ENCODE measurements at places on chromosomes 5 and 9.

DNA sequence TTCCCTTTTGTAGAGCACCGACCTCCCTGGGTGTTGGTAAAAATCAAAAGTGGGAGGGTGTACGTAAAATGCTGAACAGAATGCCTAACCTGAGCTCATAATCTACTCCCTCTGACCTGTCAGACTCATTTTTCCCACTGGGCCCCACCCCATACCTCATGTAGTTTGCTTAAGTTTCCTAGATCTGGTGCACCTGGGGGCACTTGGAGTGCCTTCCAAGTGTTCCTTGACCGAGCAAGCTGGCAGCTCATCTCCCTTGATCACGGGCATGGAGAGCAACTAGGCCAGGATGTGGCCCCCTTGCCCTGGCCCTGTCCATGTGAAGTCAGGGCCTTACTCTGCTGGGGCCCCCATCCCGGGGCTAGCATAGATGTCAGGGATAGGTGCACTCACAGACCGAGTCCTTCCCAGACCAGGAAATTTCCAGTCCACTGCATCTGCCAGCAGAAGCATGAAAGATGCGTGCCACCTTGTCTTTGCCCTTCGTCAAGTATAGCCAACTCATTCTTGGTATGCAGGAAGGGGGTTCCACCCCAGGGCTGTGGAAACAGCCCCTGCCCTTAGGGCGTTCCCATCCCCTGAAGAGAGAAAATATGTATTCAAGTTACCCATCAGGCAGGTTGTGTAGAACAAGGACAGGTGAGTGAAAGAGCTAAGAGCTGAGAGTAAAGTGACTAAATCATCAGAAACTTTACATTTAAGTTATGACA, 41.9 kb downstream of the SLC22A5 start:
- no peak for DNase-seq

DNA sequence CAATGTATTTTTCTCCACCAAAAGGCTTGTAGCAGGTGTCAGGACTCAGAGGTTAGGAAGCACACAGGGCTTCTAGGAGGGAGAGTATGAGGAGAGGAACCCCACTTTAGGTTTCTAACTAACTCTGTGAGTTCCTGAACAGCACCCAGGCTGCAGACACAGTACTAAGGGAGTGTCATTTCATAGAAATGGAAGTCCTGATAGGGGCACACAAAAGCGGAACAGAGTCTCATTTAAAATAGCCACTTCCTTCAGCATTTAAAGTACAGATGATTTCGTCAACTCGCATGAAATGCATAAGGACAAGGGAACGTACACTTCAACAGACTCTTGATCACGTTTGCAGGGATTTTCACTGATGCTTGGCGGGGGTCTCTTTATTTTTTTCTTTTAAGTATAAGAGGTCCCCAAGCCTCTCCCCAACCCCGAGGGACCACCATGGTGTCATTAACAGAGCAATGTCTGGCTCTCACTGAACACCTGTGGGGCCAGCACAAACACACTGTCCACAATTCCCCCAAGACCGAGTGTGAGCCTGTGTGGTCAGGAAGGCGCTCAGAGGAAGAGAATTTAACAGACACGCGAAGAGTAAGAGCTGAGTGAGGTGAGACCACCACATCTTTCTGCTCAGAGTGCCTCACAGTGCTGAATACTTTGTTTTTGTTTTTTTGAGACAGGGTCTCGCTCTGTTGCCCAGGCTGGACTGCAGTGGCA, 82.3 kb downstream of the SECISBP2 start:
- peak; percentile 60 for DNase-seq

DNA sequence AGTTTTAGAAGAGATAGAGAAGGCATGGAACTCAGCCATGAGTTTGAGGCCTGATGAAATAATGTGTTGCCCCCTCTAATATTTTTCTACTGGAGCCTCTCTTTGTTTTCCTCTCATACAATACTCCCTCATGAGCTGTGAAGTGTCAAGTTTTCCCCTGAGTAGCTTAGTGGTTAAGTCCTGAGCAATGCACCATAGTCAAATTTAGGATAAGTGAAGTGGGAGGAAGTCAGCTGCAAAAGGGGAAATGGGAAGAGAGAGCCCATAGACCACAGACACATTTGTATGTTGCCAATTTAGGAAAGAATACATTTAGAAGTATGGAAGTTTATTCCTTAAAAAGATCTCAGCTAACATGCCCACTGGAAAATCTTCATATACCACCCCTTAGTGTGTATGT, 171.5 kb upstream of the NREP start:
- no peak for DNase-seq

GRCh38 chr5:1865948-1866347, 16.8 kb downstream of the IRX4 start:
- no peak for DNase-seq

DNA sequence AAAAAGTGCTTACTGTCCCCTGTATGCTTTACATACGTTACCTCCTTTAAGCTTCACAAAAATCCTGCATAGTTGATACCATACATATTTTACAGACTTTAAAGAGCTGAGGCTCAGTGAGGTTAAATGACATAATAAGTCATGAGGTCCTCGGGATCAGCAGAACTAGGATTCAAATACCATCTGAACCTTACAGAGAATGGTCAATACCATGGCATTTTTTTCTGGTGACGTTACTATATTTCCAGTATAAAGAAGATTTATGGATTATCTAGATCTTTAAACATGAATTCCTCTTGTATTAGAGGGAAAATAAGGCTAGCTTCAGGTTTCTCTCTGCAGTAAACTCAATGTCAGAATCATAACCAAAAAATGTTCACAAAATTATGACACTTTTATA, 153.7 kb upstream of the GPR151 start:
- DNase-seq: no peak

DNA sequence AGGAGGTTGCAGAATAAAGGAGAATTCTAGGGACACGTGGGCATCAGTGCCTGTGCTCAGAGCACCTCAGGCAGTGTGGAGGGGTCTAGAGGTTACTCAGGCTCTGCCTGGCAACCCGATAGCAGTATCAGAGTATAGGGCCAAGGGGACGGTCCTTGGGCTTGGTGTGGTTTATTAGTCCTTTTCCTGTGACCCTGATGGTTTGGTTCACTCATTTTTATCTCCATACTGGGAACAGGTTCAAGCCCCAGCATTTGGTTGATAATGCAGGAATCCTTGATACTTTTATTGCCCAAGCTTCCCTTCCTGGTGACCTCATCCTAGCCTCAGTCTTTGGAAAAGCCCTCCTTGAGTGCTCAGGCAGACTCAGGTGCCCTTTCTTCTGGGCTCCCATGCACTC, 35.5 kb downstream of the FXN start:
- no peak for DNase-seq

DNA sequence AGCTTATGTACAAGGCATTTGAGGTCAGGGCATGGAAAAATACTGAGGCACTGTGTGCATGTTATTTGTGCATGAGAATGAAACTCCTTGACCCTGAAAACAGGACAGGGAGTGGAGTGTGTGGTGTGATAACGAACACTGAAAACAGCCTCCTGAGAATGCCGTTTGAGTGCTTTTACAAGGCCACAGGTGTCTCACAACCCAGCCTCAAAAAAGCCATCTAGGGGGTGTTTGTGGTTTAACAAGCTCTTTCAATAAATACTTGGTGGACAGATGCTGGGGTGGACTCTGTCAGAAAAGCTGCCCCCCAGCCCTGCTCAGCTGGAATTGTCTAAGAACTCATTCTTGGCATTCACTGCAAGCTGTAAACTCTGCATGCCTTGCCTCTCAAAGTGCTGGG, 94.0 kb upstream of the SLC25A48 start:
- no peak for DNase-seq

DNA sequence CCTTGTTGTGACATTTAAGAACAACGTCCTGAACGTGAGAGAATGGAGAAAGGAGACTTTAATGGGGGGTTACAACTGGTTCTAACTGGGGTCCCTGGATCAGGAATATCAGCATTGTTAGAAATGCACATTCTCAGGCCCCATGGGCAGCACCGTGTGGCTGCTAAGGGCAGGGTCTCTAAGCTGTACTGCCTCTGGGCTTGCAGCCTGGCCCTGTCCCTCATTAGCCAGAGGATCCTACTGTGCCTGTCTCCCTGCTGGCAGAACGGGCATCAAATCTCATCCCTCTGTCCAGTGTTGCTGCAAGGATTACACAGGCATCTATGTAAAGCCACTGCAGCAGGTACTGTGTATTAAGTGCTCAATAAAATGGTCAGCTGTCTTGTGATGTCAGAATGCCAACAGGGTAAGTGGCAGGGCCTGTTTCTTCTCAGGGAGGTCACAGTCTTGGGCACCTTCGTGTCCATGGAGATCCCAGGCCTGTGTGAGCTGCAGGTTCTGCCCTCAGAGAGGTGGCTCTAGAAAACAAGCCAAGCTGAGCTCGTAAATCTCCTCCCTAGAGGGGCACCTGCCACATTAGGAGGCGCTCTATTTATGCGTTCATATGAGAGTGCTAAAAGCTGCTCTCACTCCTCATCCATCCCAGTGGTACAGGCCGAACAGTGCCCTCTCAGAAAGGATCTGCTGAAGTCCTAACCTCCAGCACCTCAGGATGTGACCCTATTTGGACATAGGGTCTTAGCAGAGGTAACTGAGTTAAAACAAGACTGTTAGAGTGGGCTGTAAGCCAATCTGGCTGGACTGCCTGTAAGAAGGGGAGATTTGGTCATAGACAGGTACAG, 210.5 kb downstream of the GADD45G start:
- DNase-seq: no peak

GRCh38 chr9:100083448-100084127, 15.2 kb downstream of the ERP44 start:
- DNase-seq: no peak

GRCh38 chr9:75754080-75754479, 136.4 kb upstream of the PCSK5 start:
- DNase-seq: no peak

- DNase-seq: no peak
These were observed 672.1 kb upstream of the CHD1 start for GRCh38 chr5:99600952-99601351.

- DNase-seq: no peak
These were observed 32.1 kb downstream of the FOXI1 start for GRCh38 chr5:170137694-170138214.

GRCh38 chr5:55370291-55370925, 62.6 kb downstream of the MTREX start:
- DNase-seq: no peak

GRCh38 chr5:99176186-99176585, 247.4 kb upstream of the CHD1 start:
- no peak for DNase-seq

DNA sequence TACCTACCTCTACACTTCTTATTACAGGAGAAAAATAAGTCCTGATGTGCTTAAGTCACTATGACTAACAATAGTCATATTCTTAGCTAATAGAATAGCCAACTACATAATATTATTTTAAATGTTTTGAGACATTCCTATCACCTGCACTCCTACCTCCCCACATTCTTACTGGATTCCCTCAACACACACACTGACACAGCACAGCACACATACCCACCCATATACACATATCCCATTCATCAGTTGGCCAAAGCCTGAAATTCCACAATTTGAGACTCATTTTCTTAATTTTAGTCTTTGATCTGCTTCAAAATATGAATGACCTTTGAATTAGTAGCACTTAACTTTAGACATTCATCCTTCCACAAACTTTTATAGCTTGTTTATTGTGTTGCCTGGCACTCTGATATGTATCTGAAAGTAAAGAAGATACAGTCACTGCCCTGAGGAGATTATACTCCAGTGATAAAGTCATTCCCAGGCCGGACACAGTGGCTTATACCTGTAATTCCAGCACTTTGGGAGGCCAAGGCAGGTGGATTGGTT, 168.3 kb upstream of the RASA1 start:
- no peak for DNase-seq

- DNase-seq: no peak
These were observed 18.1 kb downstream of the LIX1 start for GRCh38 chr5:97124335-97124734.

DNA sequence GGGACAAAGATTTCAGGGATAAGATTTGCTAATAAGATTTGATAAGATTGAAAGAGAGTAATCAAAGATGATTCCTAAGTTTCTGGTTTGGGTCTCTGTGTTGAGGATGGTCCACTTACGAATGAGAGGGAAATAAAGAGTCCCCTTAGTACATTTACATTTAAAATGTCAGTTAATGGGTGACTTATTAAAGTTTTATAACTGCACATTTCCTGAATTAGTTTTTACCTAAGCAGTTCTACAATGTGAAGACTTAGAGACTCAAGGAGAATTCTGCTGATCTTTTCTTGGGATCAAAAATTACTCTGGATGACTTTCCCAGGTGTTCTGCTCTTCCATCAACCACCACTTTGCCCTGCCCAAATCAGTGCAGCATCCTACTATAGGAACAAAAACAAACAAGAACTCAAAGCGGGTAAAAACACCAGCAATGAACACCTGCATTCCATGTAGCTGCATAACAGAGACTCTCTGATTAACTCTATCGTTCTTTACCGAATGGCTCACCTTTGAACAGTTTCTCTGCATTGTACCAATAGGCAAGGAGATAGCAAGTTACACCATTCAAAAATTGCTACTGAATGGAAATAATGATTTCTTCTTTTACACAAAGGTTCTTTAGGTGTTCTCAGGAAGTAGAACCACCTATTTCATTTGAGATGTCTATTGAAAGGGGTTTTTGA, 65.3 kb downstream of the PRLR start:
- no peak for DNase-seq

- no peak for DNase-seq
These were observed 287.0 kb upstream of the TMEM161B start for GRCh38 chr5:88555674-88556073.

DNA sequence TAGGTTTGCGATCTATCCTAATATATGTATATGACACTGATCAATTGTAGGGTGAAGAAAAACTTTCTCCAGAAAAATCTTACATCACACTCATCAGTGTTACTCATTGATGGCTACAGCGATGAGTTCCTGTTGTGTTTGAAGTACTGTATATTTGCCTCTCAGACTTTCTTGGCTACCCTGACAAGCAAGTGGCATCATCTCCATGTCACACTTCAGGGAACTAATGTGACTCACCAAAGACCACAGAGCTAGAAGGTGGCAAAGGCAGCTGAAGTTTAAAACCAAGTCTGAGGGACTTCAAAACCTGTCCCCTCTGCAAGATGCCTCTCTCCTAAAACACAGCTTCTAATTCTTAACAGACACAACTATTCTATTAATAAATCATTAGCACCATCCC, 451.4 kb downstream of the CTNND2 start:
- DNase-seq: no peak

GRCh38 chr9:112065806-112066606, 109.1 kb downstream of the SUSD1 start:
- DNase-seq: no peak

DNA sequence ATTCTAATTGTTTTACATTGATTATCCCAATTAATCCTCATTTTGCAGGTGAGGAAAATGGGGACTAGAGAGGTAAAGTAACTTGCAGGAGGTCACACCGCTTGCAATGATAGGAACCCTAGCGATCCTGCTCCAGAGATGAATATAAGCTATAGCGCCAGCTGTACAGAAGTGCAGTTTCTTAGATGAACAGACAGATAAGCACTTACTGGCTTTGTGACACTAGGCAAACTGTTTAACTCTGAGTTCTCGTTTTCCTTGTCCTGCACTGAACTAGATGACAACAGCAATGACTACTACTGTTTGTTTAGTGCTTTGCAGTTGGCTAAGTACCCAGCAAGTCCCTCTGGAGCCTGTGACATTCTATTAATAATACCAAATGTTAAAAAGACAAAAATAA, 11.1 kb downstream of the LHX6 start:
- no peak for DNase-seq

- no peak for DNase-seq
These were observed 113.3 kb downstream of the PPP2R2B start for GRCh38 chr5:146765089-146765832.

GRCh38 chr9:75053869-75054268, 25.8 kb upstream of the CARNMT1 start:
- no peak for DNase-seq

Measured in GM12864 (cell line).